Activated CD4-positive, alpha-beta T cell treated with anti-CD3 and anti-CD28 coated beads for 48 hours (primary cell): ENCODE measurements at places on chromosomes 11 and 22.

DNA sequence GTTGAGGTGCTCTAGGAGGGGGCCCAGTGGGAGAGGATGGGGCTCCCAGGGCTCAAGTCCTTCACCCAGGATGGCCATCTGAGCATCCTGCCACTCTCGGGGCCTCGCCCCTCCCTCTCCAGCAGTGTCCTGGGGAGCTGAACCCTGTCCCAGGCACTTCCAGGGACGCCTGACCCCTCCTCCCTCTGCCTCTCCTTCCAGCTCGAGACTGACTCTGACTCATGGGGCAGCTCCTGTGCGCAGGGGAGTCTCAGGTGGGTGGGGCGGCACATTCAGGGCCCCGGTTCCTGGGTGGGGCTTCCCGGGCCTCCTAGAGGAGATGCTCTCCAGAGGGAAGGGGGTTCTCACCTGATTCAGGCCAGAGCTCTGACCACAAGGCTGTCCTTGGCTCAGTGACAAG is 77.1 kb upstream of the IGLL5 start:
- no peak for DNase-seq

DNA sequence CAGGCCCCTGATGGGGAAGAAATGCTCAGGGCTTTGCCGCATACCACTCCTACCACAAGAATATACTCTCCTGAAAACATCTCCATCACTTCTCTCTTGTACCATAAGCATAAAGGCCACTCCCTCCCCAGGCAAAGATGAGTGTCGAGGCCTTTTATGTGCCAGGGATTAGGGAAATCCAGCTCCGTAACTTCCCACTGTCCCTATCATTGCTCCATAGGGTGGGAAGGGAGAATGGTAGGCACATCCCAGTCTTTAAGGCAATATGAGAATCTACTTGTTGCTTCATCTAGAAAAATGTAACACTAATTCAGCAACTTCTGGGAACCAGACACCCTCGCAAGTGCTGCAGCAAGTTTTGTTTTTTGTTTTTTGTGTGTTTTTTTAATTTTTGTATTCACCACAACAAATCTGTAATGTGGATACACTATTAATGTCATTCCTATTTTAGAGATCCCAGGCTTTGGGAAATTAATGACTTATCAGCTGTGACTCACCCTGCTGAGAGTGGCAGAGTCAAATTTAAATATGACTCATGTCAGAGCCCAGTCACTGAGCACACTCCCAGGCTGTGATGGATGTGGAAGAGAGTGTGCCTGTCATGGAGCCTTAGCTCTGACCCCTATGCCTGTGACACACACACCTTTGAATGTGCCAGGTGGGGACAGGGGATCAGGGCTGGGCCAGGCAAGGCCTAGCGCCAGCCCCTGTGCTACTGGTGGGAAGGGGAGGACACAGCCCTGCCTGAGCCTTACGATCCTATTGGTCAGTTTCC is 23.4 kb downstream of the PANX1 start:
- peak; percentile 49 for DNase-seq

DNA sequence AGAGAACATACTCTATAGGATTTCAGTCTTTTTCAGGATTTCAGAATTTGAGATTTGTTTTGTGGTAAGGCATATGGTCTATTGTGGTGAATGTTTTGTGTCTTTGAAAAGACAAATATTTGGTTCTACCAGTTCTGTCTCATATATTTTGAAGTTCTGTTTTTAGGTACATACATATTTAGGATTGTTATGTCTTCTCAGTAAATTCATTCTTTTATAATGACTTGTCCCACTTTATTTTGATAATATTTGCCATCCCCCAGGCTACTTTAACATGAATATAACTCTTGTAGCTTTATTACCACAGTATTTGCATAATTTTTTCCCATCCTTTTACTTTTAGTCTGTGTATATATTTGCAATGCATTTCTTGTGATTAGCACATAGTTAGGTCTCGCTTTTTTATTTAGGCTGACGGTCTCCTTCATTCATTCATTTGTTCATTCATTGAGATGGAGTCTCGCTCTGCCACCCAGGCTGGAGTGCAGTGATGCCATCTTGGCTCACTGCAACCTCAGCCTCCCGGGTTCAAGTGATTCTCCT is 32.1 kb downstream of the MTMR3 start:
- no peak for DNase-seq

DNA sequence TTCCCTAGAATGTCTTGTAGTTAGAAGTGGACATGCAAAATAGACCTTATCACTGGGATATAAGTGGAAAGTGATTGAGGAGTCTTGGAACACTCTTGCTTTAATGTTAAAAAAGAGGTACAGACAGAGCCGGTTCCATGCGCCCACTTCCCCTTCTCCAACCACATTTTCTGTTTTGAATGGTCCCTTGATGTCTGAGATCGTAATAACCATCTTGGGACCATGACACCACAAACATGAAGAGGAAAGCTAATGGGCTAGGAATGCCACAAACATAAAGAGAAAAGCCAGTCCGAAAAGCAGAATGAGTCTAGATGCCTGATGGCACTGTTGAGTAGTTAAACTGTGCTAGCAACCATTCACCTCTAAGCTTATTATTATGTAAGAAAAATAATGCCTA is 54.8 kb upstream of the SPON1 start:
- DNase-seq: no peak

DNA sequence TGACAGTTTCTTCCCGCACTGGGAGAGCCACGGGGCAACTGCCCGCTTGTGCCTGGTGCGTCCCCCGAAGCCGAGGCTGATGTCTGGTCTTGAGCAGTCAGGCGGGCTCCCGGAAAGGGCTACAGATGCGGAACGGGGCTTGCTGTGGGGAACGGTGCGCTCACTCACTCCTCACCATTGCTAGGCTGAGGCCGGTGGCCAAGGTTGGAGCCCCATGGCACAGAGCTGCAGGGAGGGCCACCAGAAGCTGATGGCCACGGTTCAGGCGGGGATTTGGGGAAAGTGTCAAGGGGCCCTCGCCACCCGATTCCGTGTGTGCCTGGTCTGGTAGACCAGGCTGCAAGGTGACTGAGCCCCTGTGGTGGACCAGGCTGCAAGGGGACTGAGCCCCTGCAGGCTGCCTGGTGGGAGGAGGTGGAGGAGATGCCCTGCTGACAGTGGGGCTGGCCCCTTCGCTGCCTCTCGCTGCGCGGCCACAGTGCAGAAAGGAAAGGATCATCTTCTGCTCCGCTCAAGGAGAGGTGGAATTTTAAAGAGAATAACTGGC is 1315.8 kb downstream of the BRD1 start:
- DNase-seq: no peak

GRCh38 chr11:108019870-108020540 is 11.3 kb downstream of the CUL5 start:
- DNase-seq: no peak

GRCh38 chr11:120589376-120589775 is 77.8 kb downstream of the GRIK4 start:
- no peak for DNase-seq

GRCh38 chr11:64861227-64861975 is 16.9 kb upstream of the CDC42BPG start:
- no peak for DNase-seq

DNA sequence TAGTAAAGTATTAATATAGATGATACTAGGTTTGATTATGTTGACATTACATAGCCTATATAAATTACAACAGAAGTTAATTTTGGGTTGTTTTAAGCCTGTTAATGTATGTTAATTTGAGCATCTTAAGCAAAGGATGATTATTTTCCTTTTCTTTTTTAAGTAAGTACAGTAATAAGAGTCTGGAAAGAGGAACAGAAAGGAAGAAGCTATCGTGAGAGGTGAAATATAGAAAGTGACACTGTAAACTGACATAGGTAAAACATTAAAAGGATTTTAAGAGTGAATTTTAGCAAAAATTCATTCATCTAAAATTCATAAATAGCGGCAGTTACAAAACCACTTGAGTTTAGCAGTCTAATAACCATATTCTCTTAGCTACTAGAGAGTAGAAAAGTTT is 45.5 kb downstream of the FAR1 start:
- no peak for DNase-seq

GRCh38 chr11:75326439-75326810 is 25.0 kb downstream of the ARRB1 start:
- peak; percentile 49 for DNase-seq

DNA sequence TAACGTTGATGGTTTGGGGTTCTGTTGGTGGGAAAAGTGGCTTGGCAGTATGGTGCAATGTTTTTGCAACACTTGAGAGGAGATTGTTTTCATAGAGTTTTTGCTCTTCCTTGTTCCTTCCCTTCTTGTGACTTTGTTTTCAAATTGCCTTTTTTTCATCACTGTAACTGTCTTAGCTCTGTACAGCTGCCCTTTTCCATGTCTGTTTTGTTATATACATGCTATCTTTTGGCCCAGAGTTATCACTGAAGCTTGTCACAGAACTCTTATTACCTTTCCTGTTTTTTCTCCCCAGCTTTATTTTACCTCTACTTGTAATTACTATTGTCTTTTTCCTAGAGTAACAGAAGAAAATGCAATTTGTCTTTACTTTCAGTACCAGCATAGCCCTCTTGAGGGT is 154.1 kb downstream of the DDX10 start:
- DNase-seq: no peak

- DNase-seq: no peak
Observed at GRCh38 chr22:19612866-19613572, 88.8 kb upstream of the CLDN5 start.

DNA sequence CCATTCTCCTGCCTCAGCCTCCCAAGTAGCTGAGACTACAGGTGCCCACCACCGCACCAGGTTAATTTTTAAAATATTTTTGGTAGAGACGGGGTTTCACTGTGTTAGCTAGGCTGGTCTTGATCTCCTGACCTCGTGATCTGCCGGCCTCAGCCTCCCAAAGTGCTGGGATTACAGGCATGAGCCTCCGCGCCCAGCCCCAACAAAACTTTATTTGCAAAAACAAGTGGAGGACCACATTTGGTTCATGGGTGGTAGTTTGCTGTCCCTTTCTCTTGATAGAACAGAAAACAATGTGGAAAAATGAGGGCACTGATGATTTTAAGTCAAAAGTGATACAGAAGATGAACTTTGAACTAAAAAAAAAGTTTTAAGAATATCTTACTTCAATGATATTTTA is 121.8 kb upstream of the SERPIND1 start:
- DNase-seq: no peak

DNA sequence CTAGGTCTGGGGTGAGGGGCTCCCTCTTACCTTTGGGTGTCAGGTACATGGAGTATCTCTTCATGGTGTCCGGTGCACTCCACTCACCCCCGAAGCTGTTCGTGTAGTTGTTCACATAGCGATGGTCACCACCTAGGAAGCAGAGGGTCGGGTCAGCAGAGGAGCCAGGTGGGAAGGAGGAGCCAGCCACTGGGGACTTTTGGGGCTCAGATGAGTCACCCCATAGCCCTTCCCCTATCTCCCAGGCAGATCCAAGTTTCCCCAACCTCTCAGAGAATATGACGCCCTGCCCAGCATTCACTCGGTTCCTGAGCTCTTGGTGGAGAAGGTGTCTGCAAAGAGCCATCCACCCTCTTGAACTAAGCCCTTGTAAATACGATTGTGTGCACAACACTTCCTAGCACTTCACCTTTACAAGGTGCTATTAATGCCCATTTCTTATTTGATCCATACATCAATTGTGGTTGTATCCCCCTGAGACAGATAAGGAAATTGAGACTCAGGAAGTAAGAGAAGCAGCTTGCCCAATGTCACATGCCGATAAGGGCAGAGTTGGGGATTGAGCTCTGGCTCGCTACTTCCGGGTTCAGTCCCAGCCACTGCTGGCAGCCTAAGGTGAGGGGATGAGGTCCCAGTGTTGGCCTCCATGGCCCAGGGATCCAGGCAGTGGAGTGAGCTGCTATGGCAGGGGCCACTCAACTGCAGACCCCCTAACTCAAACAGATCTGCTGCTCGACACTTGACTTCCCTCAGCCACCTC is 14.8 kb downstream of the TRIM29 start:
- DNase-seq: no peak

DNA sequence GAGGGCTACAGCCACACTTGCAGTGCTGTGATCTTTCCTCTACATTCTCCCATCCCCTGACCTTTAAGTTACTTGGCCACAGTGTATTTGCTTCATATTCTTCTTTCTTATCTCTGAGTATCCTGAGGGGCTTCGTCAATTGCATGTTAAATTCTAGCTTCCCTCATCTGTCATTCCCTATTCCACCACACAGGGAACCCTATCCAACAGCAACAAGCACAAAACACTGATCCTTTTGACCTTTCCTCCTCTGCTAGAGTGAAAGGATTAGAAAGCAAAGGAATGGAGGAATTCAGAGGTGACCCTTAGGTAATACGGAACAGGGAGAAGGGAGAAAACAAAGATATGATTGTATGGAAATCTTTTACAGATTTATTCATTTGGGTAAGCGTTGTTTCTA is 1061.7 kb upstream of the TENM4 start:
- no peak for DNase-seq

DNA sequence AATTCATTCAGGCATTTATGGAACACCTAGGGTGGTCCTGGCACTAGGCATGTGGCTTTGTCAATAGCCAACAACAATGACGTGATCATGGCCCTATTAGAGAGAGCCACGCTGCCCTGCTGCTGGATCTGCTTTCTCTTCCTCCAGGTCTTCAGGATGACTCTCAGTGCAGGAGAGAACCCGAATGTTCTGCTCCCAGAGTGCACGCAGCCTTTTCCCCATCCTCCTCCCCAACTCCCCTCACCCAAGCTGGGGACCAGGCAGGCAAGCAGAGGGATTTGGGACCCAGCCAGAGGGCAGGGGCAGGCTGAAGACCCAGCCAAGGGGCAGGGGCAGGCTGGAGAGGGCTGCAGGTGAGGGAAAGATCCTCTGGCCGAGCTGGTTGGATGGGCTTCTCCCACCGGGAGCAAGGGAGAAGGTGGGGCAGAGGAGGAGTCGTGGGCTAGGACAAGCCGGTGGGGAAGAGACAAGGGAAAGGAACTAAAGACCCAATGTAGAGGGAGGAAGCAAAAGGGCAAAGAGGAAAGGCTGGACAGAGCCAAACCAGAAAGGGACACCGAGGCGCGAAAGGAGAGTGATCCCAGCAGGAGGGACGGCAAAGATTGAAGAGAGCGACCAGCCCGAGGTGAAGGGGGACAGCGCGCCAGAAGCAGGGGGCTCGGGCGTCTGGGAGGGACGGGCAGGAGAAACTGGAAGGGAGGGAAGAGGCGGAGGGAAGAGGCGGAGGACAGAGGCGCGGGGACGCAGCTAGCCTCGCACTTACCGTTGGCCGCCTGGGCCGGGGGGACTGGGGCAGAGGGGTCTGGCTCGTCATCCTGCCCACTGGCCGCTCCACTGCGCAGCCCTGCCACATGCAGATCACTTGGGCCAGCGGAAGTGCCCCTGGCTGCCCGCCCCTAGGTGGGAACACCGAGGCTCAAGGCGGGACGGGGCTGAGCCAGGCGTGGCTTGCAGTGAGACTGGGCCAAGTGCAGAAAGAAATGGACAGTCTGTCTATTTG is at the start of gene KCTD14:
KCTD14 (minus strand) TSS at position 880 of the 1,000 bp plus-strand sequence; CDS start at position 853, 27 bp downstream.
- no peak for DNase-seq

DNA sequence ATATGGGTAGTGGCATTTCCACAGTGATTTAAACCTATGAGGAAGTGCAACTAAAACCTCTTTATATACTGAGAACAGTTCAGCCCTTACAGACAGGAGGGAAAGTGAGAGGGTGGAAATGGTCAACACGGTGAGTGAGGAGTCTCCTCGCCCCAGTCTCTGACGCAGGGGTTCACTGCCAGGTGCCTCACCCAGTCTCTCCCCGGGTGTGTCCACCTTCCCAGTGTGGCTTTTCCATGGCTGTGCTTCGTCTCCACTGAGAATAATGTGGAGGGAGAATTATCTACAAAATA is 116.6 kb upstream of the TOP3B start:
- no peak for DNase-seq

- DNase-seq: no peak
Observed at GRCh38 chr11:4560467-4560866, 15.5 kb downstream of the OR52M1 start.
